ENCODE measurements at places on chromosomes 7 and 10. TPM values are rescaled to one million over a fixed set of nuclear protein-coding genes. Genes with fewer than 3 reads are reported as not detected.

Gene VIPR2
- 0.43 TPM for total RNA-seq

Gene HOXA5
- not detected for total RNA-seq

Gene ZNF138
- 3.5 TPM for total RNA-seq

Gene FKBP9
- 199 TPM for total RNA-seq

Gene IKZF1
- total RNA-seq = 0.60 TPM

Gene CHST12
- 22.0 TPM for total RNA-seq

Gene SGCE
- 38.3 TPM for total RNA-seq

Gene HYAL4
- not detected for total RNA-seq

Gene TFR2
- total RNA-seq = 0.50 TPM

Gene ATOH7
- 0.19 TPM for total RNA-seq

Gene BMPR1A
- 52.2 TPM for total RNA-seq

Gene TACR2
- not detected for total RNA-seq

Gene LMTK2
- 14.5 TPM for total RNA-seq

Gene SUV39H2
- 13.8 TPM for total RNA-seq

Gene GRID2IP
- 0.07 TPM for total RNA-seq

Gene GPR26
- 0.09 TPM for total RNA-seq

Gene KLF14
- not detected for total RNA-seq

Measured in astrocyte (in vitro differentiated cells and primary cell).